ENCODE measurements at places on chromosomes 1 and 21.

- no peak for DNase-seq
Measured at GRCh38 chr1:209657140-209657879, 5.1 kb upstream of the LAMB3 start.

- no peak for DNase-seq
Measured at GRCh38 chr21:45374826-45375455, 30.0 kb upstream of the COL18A1 start.

- DNase-seq: no peak
Measured at GRCh38 chr1:228650141-228650540, 85.1 kb upstream of the RHOU start.

DNA sequence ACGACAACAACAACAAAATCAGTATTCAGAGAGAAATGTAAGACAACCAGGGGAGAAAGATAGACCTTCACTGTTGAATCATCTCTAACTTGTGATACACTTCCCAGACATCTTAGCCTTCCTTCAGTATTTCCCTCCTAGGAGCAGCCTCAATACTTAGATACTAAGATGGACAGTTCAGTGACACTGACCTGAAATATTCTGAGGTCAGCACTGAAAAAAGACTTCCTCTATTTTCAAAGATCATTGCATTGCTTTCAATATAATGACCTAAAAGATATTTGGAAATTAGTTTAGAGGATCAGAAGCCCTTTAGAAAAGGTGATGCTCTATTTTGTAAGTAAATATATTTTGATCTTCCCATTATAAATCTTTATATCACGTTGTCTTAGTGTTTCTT lies 101.0 kb downstream of the MRPL39 start:
- DNase-seq: no peak

GRCh38 chr1:161998811-161999210 lies 24.9 kb downstream of the OLFML2B start:
- DNase-seq: no peak

DNA sequence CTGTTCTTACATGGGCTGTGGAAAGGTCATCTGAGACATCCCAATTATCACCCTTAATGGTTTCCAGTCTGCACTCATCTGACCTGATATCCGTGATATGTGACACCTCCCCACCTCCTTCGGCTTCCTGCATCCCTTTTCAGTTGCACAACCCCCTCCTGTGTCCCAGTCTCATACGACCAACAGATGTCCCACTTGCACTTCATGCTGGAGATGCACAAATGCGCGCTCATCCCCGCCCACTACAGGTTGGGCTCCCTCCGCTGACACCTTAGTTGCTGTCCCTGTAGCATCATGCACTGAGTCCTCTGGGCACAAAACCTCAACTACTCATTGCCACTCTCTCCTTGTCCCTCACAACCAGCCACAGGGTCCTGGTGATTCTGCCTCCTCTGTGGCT lies 94.4 kb downstream of the MIS18A start:
- peak; percentile 56 for DNase-seq

GRCh38 chr1:162003061-162003829 lies 20.4 kb downstream of the OLFML2B start:
- no peak for DNase-seq

DNA sequence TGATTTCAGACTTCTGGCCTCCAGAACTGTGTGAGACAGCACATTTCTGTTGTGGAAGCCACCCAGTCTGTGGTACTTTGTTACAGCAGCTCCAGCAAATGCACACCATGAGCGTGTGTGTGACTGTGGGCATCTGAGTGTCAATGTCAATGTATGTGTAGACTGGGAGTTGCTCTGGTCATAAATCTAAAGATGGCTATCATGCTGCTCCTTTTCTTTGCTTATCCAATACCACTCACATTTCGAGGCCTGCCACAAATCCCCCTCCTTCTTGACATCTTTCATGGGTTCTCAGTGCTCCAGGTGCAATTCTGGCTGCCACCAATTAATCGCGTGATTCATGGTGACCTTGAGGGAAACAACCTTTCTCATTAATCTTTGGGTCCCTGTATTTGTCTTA lies 141.2 kb downstream of the RWDD3 start:
- DNase-seq: no peak

DNA sequence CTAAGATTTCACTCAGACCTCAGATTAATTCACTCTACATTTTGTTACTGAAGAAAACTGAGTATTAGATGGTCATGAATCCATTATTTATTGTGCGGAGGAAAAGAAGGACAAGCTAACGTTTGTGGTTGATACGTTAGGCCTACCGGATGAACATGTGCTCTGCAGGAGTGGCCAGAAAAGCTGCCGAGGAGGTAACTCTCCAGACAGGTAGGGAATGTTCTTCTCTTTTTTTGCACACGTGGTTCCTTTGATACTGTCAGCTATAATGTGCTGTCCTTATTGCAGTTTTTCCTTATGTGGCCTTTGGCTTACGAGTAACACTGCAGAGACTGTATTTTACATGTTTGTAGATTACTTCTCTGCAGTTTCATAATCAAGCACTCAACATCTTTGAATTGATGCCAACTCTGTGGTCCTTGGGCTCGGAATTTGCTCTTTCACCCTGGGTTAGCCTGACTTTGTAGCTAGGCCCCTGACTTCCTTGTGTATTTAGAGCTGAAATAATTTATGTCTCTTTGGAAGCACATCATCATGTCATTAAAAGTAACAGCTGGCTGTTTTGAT lies 13.6 kb downstream of the MTR start:
- DNase-seq: no peak

- no peak for DNase-seq
Measured at GRCh38 chr1:202551683-202552082, 158.6 kb downstream of the SYT2 start.

GRCh38 chr21:46437511-46437910 lies 21.2 kb upstream of the DIP2A start:
- no peak for DNase-seq

GRCh38 chr1:158007667-158008386 lies 14.4 kb downstream of the KIRREL1 start:
- DNase-seq: peak; percentile 71

DNA sequence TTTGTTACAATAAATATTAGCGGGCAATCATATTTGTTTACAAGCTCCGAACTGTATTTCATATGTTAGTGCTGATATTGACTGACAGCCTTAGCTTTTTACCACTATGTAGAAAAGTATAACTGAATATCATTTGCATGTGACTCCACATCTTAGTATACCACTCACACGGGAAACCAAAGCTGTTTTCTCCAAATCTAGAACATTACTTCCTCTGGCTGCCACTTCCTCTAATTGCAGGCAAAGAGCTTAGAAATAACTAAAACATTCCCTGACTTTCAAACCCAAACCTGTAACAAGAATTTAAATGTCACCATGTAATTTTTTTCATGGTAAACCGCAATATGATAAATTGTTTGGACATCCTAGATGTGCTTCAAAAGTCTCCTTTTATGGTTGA lies 174.7 kb downstream of the LBR start:
- DNase-seq: no peak

GRCh38 chr1:217275655-217276398 lies 355.1 kb downstream of the GPATCH2 start:
- no peak for DNase-seq

DNA sequence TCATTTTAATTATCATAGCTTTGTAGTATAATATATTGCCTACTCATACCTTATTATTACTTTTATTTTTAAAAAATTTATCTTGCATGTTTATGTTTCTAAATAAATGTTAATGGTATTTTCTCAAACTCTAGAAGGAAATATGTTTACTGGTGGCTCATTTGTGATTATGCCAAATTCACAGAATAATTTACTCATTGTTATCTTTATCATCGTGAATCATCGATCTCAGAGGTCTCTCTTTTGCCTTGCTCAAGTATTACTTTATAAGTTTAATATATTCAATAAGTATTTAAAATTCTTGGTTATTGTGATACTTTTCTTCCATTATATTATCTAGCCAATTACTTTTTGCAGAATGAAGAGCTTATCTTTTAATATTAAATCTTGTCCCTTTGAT lies 836.7 kb upstream of the ADAMTS5 start:
- no peak for DNase-seq

GRCh38 chr1:203512848-203513584 lies 19.1 kb downstream of the OPTC start:
- DNase-seq: no peak

DNA sequence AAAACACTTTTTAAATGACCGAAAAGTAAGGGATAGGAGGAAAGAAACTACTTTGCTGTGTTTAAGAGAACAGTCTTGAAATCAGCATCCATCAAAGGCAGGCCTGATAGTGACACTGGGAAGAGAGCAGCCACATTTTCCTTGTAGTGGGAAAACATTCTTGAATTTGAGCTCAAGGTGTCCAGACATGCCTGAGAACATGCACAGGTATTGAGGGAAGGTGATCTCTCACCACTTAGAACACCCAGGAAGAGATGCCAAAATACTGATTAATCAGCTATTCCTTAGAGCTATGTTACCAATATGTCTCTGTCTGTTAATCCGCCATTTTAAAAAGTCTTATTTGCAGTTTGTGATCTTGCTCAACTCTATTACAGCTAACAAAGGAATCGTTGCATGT lies 25.9 kb downstream of the IL12RB2 start:
- DNase-seq: no peak

GRCh38 chr1:153246825-153247224 lies 12.7 kb upstream of the LORICRIN start:
- no peak for DNase-seq

- DNase-seq: no peak
Measured at GRCh38 chr1:53511933-53512806, 53.0 kb downstream of the DMRTB1 start.

GRCh38 chr1:63547621-63548294 lies 24.4 kb downstream of the EFCAB7 start:
- no peak for DNase-seq

- no peak for DNase-seq
Measured at GRCh38 chr21:35004314-35004713, 44.8 kb downstream of the RUNX1 start.

DNA sequence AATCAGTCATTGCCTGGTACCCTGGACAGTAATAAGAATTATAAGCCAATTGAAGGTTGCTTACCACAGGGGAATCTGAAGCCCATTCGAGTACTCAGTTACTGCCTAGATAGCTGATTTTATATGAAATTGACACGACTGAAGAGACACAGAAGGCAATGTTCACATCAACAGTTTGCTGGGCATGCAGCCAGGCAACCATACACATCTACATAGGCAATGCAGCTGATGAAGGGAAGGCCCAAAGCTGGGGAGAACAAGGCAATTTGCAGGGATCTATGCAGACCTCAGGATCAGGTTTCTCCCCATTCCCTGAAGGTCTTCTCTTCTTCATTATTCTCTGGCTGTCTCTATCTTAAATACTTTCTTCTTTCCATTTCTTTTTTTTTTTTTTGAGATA lies 448.7 kb downstream of the PTBP2 start:
- DNase-seq: peak; percentile 40

- no peak for DNase-seq
Measured at GRCh38 chr1:172239901-172240300, 180.6 kb upstream of the C1orf105 start.

DNA sequence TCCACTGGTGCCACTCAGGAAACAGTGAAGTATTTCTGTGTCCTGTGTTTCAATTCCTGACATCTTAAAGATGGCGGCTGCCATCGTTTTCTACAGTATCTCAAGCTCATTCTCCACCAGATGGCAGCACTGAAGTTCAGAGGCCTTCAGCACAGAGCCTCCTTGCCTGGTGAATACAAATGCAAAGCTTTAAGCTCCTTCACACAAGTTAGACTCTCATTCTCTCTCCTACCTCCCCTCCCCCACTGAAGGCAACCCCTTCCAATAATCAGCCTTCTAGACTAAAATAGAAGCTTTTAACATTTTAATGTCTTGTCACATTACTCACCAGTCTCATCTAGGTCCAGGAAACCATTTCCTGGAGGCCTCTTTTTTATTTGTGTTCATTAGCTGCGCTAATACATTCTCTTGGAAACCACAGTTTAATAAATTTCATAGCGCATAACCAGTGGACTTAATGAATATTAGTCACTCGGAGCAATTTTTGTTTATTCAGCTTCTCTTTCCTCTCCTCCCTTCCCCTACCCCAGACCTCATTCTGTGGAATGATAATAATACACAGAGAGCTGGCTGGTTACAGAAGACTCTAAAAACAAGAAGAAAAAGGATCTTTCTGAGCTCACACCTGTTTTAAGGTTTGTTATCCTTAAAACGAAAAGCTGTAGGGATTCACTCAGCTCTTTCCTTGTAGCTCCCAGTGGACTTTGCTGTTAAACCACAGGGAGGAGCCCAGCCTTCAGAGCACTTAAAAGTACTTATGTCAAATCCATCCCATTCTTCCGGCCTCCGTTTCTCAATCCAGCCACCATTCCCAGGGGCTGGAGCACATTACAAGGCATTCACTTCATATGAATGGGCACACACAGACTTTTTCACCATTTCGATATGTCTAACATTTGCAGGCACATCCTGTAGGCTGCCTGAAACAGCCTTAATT lies 384.9 kb downstream of the HLX start:
- peak; percentile 90 for DNase-seq

DNA sequence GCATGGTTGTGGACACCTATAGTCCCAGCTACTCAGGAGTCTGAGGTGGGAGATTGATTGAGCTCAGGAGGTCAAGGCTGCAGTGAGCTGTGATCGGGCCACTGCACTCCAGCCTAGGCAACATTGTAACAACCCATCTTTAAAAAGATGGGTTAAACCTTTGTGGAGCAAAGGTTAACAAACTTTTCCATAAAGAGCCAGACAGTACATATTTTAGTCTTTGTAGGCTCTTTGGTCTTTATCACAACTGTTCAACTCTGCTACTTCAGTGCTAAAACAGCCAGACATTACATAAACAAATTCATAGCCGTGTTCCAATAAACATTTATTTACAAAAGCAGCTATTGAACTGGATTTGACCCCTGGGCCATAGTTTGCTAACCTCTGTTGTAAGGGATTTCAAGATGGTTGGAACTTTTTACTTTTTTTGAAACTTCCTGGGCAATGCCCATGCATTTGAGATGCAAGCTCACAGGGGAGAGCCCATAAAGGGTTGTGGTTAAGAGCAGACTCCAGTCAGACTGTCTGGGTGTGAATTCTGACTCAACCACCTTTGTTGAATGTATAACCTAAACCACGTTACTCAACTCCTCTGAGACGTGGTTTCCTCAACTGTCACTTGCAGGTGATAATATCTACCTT lies 10.8 kb downstream of the INAVA start:
- no peak for DNase-seq

GRCh38 chr1:203426870-203427269 lies 48.7 kb upstream of the PRELP start:
- no peak for DNase-seq

- DNase-seq: no peak
Measured at GRCh38 chr1:198495631-198496030, 44.8 kb downstream of the ATP6V1G3 start.

GRCh38 chr1:187870552-187870951 lies 1041.8 kb downstream of the PLA2G4A start:
- DNase-seq: no peak

DNA sequence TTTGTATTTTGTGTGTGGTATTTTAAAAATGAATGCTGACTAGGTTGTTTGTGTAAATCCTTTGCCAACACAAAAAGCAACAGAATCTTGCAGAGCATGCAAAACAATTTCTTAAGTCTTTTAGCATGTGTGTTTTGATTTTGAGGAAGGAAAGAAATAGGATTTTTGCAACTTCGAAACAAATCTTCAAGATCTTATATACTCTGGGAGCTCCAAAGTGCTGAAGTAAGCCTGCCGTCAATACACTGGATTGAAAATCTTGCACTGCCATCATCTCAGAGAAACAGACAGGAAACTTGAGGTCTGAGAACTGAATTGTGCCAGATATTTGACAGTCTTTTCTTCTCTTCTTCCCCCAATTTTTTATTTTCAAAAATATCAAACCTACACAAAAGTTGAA lies 29.3 kb upstream of the DISP1 start:
- DNase-seq: no peak
